ENCODE measurements at places on chromosomes 7 and 10.

- H3K27me3 ChIP-seq = no peaks in the 10 kb centered on the region
- H3K36me3 ChIP-seq = no peaks in the 10 kb centered on the region
- no peaks in the 10 kb centered on the region for H3K4me1 ChIP-seq
- no peak for DNase-seq
- H3K27ac ChIP-seq = no peak overlapping the region
These were observed 145.6 kb upstream of the PPP2R2D start for GRCh38 chr10:131755200-131755599.

DNA sequence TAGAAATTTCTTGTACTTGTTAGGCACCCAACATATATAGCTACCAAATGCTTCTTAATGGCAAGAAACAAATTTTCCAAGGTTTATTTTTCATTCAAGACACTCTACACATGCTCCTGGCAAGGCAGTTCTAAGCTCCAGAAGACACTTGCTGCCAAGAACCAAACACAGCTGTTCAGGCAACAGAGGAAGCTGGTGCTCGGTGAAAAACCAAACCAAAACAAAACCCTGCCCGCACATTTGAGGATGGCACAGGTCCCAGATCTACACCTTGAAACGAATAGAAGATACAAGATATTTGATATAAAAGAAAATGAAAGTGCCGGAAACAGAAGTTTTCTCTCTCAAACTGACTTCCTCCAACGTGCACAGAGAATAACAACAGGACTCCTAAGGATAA is 4.9 kb upstream of the DNTT start:
- H3K4me1 ChIP-seq = no peaks in the 10 kb centered on the region
- peaks cover 7% of the 10 kb centered on the region for H3K27me3 ChIP-seq
- DNase-seq = no peak

DNA sequence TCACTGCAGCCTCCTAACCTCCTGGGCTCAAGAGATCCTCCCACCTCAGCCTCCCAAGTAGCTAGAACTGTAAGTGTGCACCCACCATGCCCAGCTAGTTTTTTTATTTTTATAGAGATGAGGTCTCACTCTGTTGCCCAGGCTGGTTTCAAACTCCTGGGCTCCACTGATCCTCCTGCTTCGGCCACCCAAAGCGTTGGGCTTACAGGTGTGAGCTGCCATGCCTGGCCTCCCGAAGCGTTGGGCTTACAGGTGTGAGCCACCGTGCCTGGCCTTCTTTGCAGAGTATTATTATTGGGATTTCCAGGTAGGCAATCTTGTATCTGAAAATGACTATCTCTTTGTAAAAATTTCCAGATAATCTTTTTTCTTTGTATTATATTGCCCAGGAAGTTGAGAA is 23.1 kb upstream of the NCAPG2 start:
- H3K27me3 ChIP-seq = no peaks in the 10 kb centered on the region
- H3K36me3 ChIP-seq = peaks cover 8% of the 10 kb centered on the region

DNA sequence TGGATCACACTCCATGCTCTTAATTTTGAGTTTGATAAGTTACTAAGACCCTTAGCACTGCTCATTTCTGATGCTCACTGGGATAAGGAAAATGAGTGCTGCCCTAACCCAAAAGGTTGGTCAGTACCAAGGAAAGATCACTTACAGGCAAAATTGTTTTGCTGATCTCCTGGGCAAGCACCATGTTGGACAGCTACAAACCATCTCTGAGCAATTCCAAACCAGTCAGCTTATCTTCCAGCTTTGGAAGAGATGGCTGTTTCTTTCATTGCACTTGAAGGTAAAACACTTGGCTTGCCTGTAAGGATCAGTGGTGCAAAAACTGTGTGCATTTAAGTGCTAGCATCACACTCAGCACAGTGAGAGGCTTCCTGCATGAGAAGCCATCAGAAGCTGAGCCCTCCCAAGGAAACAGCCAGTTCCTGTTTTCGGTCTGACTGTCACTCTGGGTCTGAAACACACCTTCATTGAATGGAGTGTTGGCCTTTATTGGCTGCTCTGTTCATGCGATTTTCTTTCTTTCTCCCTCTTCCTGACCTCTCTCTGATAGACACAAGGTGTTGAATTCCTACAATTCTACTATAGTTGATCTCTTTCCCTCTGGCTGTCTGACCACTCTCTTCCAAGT is 126.4 kb upstream of the GHITM start:
- H3K4me3 ChIP-seq = no peak overlapping the region

GRCh38 chr10:122161795-122162194 is 109.3 kb upstream of the BTBD16 start:
- no peak overlapping the region for H3K4me3 ChIP-seq
- peaks cover 3% of the 10 kb centered on the region for H3K4me1 ChIP-seq
- no peak for DNase-seq
- H3K36me3 ChIP-seq = no peaks in the 10 kb centered on the region
- no peak overlapping the region for H3K27ac ChIP-seq

Data from IMR-90 (cell line).